ENCODE measurements at places on chromosomes 2 and 18. TPM values are rescaled to one million over a fixed set of nuclear protein-coding genes. Genes with fewer than 3 reads are reported as not detected.
A peak's percentile ranks its signal among the peaks of the same experiment; 100 is the strongest.

Gene DBI
- polyA plus RNA-seq, result 199 TPM

- no peak for DNase-seq
Observed at GRCh38 chr2:119122663-119123062, 35.9 kb downstream of the C1QL2 start.

DNA sequence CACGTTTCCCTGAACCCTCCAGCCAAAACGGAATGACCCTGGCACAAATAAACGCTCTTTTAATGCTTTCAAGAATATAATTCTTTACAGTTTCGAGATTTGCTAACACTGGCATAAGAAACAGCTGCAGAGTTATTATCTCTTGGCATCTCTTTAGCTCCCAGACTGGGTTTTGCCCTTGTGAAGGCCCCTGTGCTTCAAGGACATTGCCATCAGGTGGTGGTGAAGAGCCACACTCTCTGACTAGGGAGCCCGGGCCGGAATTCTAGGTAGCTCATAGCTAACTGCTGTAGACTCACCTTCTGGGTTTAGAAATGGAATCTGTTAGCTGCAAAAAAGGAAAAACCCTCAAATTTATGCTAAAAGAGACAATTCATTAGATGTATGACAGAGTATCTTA, 13.3 kb upstream of the GALNT14 start:
- DNase-seq, result no peak

DNA sequence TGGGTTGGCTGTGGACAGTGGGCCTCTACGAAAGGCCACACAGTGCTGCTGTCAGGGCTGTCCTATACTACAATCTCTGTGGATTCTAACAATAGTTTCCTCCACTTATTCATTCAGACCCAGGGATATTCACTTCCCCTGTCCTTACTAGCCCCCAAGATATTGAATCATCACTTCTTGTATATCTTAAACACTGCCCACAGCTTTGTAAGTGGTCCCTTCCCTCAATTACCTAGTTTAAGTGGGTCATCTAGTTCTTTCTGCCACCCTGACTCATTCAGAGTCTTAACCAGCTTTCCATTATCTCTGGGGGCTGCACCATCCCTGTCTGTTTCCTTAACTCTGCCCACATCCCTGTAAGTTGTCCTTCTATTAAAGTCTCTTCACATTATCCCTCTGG, 69.2 kb downstream of the CD28 start:
- DNase-seq, result no peak

Gene THUMPD2
- polyA plus RNA-seq, result 7.3 TPM

- no peak for DNase-seq
Observed at GRCh38 chr2:890791-891190, 59.9 kb upstream of the SNTG2 start.

Gene CHRNA1
- polyA plus RNA-seq, result 123 TPM

Gene TPO
- polyA plus RNA-seq, result 3.8 TPM

GRCh38 chr18:62436636-62437234, 86.1 kb upstream of the ZCCHC2 start:
- DNase-seq, result peak; percentile 72

Gene DPP4
- polyA plus RNA-seq, result 0.65 TPM

- DNase-seq, result peak; percentile 68
Observed at GRCh38 chr2:69741229-69741574, 732 bp upstream of the ANXA4 start.

DNA sequence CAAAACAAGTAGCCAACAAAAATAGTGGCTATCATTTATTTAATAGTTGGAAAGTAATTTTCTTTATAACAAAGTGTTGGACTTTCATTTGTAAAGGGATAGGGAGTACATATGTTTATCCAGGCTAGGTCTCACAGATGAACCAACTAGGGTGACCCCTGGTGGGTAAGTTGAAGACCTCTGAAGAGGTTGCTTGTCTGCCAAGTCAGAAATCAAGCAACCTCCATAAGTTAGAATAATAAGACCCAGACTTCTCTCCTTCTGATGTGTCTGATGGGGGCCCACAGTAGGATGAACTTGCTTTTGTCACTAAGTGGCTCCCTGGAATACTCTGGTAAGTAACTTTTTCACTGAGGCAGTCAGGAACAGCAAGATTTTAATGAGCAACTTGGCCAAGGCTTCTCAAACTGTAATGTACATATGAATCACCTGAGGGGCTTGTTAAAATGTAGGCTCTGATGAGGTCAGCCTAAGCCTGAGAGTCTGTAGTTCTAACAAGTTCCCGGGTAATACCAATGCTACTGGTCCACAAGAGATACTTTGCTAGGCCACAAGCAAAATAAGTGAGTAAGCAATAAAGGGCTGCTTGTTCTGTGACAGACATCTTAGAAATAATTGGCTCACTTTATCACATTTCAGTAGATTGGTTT, 319.6 kb downstream of the PIK3C3 start:
- no peak for DNase-seq

Gene ERFE
- polyA plus RNA-seq, result 15.4 TPM

Gene FER1L5
- not detected for polyA plus RNA-seq

DNA sequence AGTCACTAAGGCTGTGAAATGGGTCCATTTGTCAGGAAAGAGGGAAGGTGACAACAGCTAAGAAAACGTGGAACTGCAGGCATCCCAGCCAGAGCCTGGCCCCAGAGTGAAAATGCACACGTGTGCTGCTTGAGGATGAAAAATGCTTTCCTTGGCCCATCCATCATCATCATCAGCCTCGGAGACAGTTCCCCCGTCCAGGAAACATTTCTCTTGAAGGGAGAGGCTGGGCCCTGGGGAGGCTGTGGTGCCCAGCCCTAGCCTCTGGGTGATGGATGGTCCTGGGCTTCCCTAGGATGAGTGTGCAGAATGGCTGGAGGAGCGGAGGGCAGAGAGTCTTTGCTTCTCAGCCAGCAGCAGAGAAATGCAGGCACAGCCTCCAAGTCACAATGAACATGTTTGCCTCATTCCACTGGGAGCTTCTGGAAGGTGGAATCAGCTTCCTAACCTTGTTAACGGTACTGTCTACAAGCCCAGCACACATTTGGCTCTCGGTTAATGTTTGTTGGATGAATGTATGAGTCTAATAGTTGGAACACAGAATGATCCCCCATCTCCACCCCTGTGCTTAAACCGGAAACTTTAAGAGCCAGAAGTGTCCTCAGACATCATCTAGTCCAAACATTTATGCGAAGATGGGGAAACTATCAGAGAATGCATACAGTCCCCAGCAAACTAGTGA, 164.0 kb downstream of the RDH14 start:
- DNase-seq, result peak; percentile 23

DNA sequence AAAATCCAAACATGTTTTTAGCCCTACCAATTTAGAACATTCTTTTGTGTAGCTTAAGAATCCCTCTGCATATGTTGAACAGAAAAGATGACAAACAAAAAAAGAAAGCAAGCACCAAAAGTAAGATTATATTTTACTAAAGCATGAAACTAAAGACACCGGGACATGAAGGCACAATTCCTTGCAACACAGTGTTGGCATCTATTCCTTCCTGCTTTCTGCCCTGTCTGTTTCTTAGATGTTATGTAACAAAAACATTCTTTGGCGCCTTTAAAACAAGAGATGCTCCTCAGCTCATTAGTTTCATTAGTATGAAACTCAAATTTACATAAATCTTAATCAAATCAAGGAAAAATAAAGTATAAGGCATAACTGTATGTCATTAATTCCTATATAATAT, 106.6 kb downstream of the TMEM131 start:
- DNase-seq, result no peak

DNA sequence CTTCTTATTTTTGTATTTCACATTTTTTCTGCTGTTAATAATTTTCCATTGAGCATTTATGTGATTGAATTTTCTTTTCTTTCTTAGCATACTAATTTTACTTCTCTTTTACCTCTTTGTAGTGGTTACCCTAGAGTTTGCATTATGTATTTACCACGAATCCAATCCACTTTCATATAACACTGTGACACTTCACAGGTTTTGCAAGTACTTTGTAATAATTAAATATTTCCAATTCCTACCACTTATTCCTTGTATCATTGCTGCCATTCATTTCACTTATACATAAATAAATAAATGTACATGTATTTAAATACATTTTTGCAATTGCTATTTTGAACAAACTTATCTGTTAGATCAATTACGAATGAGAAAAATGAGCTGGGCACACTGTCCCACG, 110.8 kb downstream of the TGIF1 start:
- no peak for DNase-seq

GRCh38 chr2:26952374-26952773, 18.1 kb upstream of the MAPRE3 start:
- no peak for DNase-seq

Gene GPR55
- not detected for polyA plus RNA-seq

Gene SERPINB3
- 0.08 TPM for polyA plus RNA-seq

- no peak for DNase-seq
Observed at GRCh38 chr2:2845267-2845666, 514.2 kb upstream of the MYT1L start.

DNA sequence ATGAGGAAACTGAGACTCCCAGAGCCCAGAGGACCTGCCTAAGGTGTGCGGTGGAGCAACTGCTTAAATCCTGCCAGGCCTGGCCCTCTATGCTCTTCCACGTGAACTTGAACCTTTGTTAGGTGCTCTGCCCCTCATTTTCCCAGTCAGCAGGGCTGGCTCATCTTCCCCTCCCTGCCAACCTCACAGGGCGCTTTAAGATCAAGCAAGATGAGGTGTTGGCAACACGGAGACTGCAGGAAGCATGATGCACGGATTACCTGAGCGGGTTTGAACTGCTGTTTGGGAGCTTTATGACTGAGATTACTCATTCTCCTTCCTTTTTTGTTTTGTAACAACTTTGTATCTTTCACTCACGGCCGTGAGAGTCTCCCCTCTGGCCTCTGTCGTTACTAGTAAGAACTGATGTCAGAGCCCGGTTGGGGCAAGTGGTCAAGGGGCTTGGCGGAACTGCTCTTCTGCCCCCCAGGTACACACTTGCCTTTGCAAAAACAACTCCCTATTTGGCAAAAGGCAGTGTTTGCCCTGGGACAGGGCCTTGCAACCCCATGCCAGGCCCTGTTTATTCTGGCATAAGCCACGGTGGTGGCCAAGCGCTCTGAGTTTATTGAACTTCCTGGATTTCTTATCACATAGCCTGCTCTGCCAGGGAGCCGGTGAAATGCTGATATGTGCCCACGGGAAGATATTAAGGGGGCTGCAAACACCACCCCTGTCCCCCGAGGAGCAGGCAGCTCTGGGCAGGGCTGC, 127.8 kb downstream of the INHBB start:
- DNase-seq, result no peak
